NCI-H146 (cell line): ENCODE measurements at places on chromosomes 7 and 10.

- no peak for DNase-seq
Observed at GRCh38 chr10:48614481-48615390, 9.9 kb upstream of the ARHGAP22 start.

DNA sequence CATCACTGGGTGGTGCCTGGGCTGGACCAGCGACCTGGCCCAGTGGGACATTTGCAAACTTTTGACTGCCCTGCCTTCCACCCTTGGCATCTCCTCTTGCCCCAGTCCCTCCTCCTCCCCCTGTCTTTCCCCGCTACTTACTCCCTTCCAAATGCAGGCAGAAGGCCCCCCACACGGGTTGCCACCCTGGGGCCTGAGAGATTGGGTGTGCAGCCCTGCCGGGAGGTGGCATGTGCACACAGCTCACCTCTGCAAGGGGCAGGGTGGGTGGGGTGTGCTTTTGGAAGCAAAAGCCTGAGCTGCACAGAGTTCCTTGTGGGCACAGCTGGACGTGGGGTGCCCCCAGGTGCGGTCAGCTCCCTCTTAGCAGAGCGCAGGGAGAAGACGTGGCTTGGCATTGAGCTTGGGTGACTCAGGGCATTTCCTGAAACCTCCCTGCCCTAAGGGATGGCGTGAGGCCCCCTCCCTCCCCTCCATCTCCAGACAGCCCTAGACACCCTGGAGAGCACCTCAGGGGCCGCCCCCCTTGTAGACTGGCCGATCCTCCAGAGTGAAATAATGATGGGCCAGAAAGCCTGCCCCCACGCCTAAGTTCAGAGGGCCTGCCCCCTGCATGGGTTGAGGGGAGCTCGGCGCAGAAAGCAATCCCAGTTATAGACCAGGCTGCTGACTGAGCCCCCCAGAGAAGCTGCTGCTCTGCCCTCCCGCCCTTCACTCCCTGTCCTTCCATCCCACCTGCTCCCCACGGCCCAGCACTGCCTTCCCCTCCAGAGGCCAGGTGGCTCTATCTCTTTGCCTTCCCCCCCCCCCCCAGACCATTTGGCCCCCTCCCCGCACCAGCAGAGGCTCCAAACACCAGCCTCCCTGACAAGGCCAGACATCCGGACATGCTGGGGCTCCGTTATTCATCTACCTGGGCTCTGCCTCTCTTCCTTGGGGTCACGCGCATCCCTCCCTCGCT lies 2.3 kb upstream of the SHH start:
- no peak for DNase-seq

GRCh38 chr10:68362590-68362989 lies 29.9 kb upstream of the PBLD start:
- DNase-seq, result no peak

DNA sequence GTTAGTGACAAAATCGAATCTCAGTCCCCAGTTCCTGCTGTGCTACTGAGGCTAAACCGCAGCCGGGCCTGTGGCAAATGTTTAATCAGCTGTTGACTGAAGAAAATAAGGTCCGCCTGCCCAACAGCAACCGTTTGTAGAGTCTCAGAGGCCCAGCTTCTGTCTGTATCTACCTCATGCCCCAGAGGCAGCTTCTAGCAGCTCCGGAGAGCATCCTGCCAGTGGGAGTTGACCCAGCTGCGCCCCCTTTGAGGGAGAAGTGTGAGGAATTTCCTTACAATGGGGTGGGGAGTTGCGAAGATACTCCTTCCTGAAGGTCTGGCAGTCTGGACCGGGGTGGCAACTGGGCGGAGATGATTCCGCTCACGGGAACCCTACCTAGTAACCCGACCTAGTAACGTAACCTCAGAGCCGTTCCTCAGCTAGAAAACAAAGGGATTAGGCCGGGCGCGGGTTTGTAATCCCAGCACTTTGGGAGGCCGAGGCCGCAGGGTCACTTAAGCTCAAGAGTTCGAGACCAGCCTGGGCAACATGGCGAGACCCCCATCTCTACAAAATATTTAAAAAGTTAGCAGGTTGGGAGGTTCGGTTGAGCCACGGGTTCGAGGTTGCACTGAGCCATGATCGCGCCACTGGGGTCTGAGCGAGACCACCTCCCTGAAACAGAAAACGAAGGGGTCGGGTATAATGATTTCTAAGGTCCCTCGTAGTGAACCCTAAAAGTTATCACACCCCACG lies 846 bp upstream of the ZNF775 start:
- DNase-seq, result peak; percentile 87
